MCF 10A (cell line): ENCODE measurements at places on chromosomes 7 and 10.

- DNase-seq, result no peak
These were observed 25.6 kb downstream of the SLC25A16 start for GRCh38 chr10:68501691-68502090.

GRCh38 chr10:71423901-71424300 lies 27.2 kb downstream of the CDH23 start:
- DNase-seq, result no peak

GRCh38 chr7:156753229-156753560 lies 112.6 kb downstream of the RNF32 start:
- no peak for DNase-seq

DNA sequence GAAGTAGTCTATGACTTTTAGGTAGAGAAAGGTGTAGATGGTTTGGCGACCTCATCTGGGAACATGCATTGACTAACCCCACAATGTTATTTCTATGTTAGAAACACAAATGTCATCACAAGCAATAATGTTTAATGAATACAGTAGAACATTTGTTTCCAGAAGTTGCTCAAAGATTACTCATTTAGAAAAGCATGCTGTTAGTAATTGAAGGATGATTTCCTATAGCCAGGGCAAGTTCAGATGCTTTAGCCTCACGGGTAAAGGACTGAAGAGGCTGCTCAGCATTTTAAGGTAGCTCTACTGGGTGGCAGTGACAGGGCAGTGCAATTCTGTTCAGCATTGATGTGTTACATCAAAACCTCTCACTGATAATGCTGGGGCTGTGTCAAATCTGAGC lies 199.3 kb upstream of the FZD1 start:
- DNase-seq, result no peak

GRCh38 chr7:73555411-73555982 lies 2.0 kb downstream of the BCL7B start:
- DNase-seq, result no peak

- peak; percentile 16 for DNase-seq
These were observed 213.9 kb upstream of the SH2B2 start for GRCh38 chr7:102072636-102073209.

GRCh38 chr7:151704960-151705635 lies 171.8 kb downstream of the PRKAG2 start:
- DNase-seq, result no peak

GRCh38 chr10:95500649-95501048 lies 60.5 kb downstream of the SORBS1 start:
- DNase-seq, result no peak
